ENCODE measurements at places on chromosomes 5 and 9. TPM values are rescaled to one million over a fixed set of nuclear protein-coding genes. Genes with fewer than 3 reads are reported as not detected.

Gene MORN5
- not detected for total RNA-seq

Gene ROR2
- 9.0 TPM for total RNA-seq

Gene ZNF883
- total RNA-seq: 1.4 TPM

Gene SLCO6A1
- total RNA-seq: not detected

Gene PDE8B
- 20.5 TPM for total RNA-seq

Gene STPG3
- not detected for total RNA-seq

Gene PCDHB9
- total RNA-seq: 1.3 TPM

Gene ADGRD2
- not detected for total RNA-seq

Gene SARDH
- total RNA-seq: 1.4 TPM

Measured in omental fat pad (tissue), 4 donors.